ENCODE measurements at places on chromosomes 3 and 15.

DNA sequence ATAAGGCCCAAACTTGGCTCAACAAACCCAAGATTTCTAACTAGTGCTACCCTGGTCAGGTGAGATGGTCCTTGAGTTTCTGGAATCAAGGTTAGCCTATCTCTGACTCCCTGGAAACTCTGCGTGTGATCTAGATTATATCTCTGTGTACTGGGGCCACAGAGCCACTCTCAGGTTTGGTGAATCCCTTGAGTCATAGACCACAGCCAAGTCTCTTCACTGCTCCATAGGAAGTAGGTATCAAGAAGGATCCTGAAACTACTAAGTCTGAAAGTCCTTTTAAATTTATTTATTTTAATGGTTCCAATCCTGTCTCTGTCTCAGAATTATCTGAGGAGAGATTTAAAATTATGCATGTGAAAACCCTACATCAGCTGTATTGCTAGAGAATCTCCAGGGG is 99.1 kb downstream of the TUSC7 start:
- no peak for DNase-seq

DNA sequence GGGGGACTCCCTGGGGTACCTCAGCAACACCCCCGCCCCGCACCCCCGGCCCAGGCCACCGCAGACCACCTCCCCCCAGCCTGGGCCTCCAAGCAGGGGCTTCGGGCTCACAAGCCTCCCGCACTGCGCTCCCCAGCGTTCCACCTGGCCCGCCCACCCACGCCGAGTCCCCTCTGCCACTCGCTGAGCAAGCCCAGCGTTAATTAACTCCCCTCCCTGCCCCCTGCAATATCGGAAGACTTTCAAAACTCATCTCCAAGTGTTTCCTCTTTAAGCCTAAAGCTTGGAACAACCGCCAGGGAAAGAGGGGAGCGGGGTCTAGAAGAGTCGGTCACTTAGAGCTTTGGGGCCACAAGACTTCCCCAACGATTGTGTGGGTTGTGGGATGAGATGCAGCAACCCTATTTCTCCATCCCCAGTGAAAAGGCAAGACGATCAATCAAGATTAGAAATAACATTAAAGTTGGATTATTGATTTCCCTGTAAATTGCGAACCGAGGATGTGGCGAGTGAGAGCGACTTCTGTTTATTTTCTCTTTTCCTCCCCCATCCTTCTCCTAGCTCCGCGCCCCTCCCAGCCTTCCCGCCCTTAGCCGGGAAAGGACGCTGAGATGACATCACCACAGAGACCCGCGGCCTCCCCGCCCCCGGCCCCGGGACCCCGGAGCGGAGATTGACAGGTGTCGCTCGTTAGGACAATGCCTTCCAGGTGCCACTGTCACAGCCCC is 30.2 kb downstream of the NR2F2 start:
- DNase-seq = no peak

GRCh38 chr3:127787071-127787490 is 35.2 kb downstream of the MGLL start:
- no peak for DNase-seq

DNA sequence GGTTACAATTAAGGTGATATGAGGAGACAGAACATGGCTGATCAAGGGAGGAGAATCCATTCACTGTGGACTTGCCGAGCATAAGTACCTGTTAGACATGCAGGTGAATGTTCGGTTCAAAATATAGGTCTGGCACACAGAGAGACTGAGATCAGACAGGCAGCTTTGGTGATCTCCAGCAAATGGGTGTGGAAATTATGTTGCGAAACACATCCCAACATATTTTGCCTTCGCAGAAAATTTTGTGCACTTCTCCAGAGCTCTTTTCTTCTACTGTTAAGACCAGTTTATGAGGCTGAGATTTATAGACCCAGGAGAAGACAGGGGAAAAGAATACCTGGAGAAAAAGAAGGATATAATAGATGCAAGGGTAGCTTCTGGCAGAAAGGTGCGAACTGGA is 183.2 kb downstream of the NEK10 start:
- DNase-seq = no peak

DNA sequence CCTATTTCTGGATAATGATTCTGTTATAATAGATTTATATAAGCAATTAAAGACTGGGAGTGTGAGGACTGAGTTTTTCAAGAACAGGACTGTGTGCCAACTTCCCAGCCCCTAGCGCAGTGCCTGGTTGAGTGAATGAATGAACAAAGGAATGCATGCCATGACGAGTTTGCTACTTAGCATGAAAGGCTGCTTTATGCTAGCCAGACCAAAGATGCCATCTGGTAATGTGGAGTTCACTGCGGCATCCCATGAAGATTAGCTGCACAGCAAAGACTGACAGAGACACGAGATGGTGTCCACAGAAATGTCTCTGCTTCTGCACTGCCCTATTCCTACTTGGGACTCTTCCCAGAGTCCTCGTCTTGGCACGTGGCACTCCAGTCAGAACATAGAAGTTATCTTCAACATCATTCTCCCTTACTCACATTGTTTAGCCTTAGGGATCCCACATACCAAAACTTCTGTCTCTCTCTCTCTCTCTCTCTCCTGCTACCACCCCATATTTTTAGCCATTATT is 283.9 kb upstream of the CTNNB1 start:
- DNase-seq = no peak

DNA sequence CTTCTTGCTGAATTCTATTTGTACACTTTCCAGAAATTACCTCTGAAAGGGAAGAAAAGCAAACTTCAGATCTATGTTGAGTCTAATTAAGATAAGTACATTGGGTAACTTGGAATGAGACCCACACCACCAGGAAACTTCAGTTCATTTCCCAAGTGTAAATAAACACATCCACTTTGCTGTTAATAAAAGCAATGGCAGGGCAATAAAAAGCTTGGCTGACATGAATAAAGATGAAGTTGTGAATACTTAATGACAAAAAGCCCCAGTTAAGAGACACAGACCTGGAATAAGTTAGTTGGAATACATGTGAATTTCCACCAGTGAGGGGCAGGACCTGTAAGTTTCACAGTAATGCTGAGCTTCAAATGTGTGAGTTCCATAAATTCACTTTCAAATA is 83.3 kb downstream of the MEX3B start:
- no peak for DNase-seq

DNA sequence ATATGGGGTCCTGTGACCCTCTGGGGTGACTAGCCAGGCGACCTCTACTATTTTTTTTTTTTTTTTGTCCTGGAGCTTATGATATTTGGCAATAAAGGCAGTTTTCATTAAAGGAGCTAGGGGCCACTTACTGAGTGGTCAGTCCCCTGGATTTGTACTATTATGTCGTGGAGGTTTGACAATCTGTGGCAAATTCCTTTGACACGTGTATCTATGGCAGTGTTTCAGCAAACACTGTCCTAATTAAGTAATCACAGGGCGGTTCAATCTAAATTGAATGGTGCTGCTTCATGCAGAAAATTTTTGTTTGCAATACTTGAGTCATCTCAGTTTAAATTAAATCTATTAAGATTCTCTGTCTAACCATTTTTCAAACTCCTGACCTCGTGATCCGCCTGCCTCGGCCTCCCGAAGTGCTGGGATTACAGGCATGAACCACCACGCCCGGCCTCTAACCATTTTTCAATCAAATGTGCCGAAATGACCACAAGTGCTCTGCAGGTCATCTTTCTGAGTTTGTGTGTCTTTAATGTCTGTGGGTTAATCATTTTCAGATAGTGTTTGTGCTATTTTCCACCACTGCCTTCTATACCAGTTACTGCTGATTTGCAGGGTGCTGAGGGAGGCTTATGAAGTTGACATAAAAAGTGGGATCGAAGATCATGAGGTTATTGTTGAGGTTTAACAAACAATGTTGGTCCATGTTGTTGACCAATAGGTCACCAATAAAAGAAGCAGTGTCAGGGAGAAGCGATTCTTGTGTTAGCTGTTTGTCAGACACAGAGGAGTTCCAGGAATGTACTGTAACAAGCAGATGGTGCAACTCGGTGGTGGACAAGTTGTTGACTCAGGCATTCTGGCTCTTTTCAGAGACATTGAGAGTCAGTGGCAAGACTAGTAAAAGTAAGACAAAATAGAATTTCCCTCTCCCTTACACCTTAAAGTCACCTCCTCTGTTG is 18.6 kb upstream of the SLC2A2 start:
- no peak for DNase-seq

- DNase-seq = no peak
Measured at GRCh38 chr3:126441256-126441880, 34.3 kb downstream of the ZXDC start.

Data from stimulated activated naive CD8-positive, alpha-beta T cell treated with anti-CD3 and anti-CD28 coated beads, Interleukin-15, amount 100 ng/mL, for 72 hours (primary cell).